ENCODE measurements at places on chromosomes 12 and 14.

DNA sequence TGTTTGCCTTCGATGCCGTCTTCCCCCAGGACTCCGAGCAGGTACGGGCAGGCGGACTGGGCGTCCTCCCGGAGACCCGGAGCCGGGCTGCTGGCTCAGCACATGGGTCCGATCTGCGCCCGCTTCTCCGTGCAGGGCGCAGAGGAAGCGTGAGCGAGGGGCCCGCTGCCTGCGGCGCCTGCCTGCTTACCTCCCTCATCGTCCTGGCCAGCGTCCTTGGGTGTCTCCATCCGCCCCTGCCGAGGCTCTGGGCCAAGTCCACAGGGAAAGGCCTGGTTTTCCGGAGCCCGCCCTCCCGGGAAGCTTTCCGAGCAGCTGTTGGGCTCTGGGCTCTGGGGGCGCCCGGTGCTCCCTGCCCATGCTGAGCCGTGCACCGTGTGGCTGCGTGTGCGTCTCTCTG is 33.5 kb downstream of the KIF26A start:
- DNase-seq: no peak

GRCh38 chr12:51390457-51390856 is 749 bp downstream of the GALNT6 start:
- no peak for DNase-seq

- peak; percentile 49 for DNase-seq
Measured at GRCh38 chr12:65500091-65500900, 221.8 kb downstream of the MSRB3 start.

DNA sequence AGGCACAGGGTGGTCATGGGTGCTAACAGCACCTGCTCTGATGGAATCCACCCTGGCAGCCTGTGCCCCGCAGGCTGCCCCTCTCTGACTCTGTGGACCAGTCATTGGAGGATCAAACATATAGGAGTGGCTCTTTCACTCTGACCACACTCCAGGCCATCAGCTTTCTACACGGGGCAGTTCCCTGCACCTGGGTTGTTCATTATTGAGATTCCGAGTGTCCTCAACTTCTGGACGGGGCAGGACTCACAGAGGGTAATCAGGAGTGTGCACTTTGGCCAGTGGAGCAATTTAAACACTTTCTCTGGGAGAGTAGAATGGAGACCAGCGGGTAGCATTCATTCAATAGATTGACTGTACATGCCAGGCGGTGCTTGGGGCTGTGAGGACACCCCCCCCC is 94.8 kb downstream of the NINJ2 start:
- DNase-seq: no peak

- DNase-seq: no peak
Measured at GRCh38 chr12:3436461-3437065, 54.4 kb upstream of the PRMT8 start.

DNA sequence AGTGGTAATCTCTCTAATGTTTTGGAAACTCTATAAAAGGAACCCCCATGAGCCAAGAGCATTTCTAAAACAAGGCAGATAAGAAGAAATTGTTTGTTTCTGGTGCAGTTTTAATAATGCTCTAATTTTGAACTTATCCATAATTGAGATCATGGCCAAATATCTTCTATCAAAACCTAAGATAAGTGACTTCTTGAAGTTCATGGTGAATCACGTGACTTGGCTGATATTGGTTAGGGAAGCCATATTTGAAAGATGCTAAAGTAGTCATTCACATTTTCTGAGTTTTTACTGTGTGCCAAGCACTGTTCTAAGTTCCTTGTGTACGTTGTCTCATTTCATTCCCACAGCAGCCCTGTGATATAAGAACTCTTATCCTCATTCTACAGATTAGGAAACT is 157.9 kb downstream of the KICS2 start:
- no peak for DNase-seq

DNA sequence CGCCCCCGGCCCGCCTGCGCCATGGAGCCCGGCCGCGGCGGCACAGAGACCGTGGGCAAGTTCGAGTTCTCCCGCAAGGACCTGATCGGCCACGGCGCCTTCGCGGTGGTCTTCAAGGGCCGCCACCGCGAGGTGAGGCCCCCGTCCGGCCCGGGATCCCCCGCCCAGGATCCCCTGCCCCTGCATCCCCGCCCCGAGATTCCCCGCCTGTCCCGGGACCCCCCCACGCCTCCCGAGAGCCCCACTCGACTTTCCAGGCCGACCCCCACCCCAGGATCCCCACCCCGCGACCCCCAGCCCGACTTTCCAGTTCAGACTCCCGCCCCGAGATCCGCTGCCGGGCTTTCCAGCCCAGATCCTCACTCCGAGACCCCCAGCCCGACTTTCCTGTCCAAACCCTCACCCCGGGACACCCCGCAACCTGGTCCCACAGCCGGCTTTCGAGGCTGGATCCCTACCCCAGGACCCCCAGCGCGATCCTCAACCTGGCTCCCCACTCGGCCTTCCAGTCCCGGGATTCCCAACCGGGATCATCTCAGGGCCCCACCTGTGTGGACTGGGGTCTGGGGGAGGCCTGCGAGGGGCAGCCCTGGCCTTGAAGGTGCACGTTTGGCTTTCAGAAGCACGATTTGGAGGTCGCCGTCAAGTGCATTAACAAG is 688 bp downstream of the ULK1 start:
- peak; percentile 14 for DNase-seq

GRCh38 chr12:103441437-103442181 is 54.2 kb downstream of the C12orf42 start:
- no peak for DNase-seq

DNA sequence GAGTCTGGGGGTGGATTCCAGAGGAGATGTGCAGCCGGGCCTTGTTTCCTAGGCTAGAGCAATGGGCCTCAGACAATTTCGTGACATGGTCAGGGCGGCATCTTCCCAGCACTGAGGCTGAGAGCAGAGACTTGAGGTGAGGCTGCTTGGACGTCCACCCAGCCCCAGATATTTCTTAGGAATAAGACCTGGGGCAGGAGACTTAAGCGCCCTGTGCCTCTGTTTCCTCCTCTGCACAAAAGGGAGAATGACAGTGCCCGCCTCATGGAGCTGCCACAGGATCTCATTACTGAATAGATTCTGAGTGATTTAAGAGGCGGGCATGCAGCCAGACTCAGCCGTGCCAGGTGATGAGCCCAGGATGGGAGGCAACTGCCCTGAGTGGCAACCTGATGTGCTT is 297.9 kb upstream of the SFSWAP start:
- no peak for DNase-seq

- no peak for DNase-seq
Measured at GRCh38 chr12:131402781-131403396, 308.0 kb upstream of the SFSWAP start.

DNA sequence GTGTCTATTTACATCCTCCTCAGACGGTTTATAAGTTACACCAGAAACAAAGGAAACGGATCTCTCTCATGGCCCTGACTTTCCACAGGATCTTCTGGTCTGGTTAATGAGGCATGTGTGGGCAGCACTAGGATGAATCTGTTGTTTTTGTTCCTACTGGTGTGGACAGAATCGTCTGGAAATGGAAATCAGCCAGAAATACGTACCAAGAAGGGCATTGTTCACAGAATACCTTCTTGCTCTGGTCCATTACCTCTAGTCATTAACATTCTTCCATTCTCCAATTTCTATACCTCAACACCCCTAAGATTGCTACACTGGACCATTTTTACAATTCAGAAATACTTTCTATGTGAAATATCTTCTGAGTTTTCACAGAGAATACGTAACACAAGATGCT is 86.0 kb downstream of the TPH2 start:
- DNase-seq: no peak

DNA sequence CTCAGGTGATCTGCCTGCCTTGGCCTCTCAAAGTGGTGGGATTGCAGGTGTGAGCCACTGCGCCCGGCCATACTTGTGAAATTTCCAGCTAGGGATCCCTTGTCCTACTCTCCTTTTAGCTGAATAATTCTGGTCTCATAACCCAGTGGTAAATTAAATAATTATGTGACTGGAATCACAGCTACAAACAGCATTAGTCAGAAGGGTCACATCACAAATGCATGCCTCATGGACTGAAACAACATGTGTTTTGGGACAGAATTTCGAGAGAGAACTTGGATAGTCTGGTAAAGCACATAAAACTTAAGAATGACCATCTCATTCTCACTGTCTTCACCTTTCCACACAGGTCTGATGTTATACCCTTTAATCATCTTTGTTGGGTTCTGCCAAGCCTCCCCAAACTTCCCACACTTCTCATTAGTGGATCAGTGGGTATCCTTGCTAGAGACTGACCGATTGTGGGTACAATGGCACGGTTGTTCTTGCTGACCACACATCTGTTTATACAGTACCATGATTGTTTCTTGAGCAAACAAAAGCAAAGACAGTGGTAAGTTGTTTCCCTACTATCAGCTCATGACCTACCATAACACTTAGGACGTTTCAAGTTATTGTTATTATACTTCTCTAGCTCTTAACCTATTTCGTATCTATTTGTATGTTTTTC is 5.1 kb downstream of the GPRC5D start:
- DNase-seq: no peak

DNA sequence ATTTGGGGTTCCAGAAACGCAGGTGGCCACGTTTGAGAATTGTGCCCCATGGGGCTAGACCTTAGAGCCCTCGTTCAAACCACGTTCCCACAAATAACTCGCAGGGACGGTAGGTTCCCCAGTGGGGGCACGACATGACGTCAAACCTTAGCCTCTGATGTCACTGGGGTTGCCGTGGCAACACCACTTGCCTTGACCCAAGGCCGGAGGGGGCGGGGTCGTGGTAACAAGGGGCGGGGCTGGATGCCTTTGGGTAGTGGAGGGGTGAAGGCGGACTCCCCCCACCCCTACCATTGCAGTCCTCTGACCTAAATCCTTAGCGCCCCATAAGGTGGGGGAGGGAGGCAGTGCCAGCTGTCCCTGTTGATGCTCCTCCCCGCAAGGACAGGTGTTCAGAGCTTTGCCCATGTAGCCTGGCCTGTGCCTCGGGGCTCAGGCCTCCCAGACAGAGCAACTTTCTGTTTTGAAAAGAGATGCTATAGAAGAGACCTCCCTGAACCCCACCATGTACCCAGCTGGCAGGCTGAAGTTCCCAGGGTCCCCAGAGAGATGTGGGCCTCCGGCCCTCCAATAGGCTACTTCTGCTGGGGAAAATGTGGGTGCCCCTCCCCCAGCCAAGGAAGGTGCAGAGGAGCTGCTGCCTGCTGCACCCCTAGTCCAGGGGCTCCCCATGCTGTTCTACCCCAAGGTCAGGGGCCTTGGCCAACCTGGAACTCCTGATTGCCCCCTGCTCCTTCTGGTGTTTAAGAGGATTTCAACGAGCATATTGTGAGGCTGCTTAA is 1.9 kb downstream of the FAM222A start:
- DNase-seq: no peak

DNA sequence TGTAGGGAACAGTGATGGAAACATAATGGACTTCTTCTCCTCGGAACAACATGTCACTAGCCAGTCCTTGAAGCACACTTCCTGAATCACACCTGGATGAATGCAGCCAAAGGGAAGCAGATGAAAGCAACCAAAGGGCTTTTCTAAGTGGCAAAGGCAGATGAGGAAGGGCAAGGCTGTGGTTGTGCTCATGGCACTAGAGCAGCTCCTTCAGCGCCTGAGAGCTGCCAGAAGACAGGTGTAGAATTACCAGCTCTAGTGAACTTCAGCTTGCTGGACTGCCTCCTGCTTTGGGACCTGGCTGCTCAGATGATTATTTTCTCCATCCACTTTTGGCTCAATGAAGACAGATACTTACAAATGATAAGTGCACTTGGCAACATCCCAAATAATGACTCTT is 1372.1 kb upstream of the SEL1L start:
- no peak for DNase-seq

DNA sequence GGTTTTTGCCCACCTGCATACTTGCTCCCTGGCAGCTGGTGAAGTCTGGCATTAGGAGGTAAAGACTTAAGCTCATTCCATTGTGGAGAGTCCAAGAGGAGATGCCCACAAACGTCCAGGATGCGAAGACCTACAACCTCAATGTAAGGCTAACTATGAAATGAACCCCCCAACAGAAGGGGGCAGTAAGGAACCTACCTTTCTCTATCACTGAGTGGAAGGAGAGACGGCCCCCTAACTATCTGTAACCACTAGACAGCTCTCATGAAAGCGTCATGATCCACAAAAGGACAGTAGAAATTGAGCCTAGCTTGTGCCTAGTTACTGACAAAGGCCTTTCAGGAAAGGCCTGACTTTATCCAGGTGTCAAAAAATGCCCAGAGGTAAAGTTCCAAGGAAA is 55.3 kb downstream of the ZFYVE21 start:
- DNase-seq: no peak

DNA sequence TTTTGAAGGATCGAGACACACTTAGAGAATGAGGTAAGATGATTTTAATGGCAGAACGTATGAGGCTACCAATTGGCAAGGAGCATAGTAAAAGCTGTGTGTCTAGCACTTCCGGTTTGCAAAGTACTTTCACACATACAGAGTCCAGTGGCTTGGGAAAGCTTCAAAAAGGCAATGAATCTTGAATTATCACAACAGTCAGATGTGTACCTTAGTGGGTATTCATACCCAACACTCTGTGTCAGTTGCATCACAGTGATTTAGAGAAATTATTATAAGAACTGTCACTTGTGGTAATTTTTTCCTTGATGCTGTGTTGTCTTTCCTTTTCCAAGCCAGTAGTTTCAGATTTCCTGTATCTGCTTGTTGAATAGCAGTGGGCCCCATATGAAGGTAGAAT is 424.1 kb downstream of the PCNX1 start:
- DNase-seq: no peak

- DNase-seq: no peak
Measured at GRCh38 chr14:33529787-33530757, 420.8 kb downstream of the EGLN3 start.

- DNase-seq: no peak
Measured at GRCh38 chr14:106174206-106174605, 647.8 kb downstream of the TMEM121 start.

- DNase-seq: no peak
Measured at GRCh38 chr14:48616931-48617330, 941.5 kb upstream of the MDGA2 start.

DNA sequence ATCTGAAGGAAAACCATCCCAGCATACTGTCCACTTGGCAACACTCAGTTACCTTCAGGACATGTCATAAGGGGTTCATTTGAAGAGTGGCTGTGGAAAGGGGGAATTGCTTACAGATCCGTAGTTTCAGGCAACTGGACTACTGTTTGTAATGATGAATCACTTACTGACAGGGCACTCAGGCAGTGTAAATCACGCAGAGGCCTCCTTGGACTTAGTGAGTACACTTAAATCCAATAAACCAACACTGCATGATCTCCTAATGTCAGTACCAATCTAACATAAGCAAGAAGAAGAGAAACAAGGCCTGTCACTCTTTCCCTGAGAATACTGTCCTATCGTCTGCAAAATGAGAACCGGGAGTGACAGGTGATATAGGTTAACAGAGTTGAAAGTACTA is 104.8 kb downstream of the TRAFD1 start:
- DNase-seq: no peak

GRCh38 chr12:71686658-71687025 is 760 bp downstream of the TMEM19 start:
- no peak for DNase-seq

- no peak for DNase-seq
Measured at GRCh38 chr12:123029550-123029949, 49.1 kb downstream of the ARL6IP4 start.

- no peak for DNase-seq
Measured at GRCh38 chr12:24922090-24922489, 26.8 kb downstream of the BCAT1 start.

- no peak for DNase-seq
Measured at GRCh38 chr12:52054833-52055730, 3.8 kb downstream of the NR4A1 start.

GRCh38 chr14:58484176-58484575 is 56.7 kb downstream of the KIAA0586 start:
- DNase-seq: no peak
